ENCODE measurements at places on chromosomes 6 and 20. TPM values are rescaled to one million over a fixed set of nuclear protein-coding genes. Genes with fewer than 3 reads are reported as not detected.

Gene DEFB121
- not detected for total RNA-seq

GRCh38 chr20:61640131-61640870 lies 388.2 kb downstream of the CDH4 start:
- H3K4me1 ChIP-seq: no peaks in the 10 kb centered on the region
- H3K4me3 ChIP-seq: no peak overlapping the region
- no peak overlapping the region for H3K27ac ChIP-seq

Gene WASF1
- total RNA-seq: 7.1 TPM

- H3K4me1 ChIP-seq: no peaks in the 10 kb centered on the region
- peak overlapping the region; percentile 21 for H3K4me3 ChIP-seq
- H3K27me3 ChIP-seq: no peaks in the 10 kb centered on the region
- DNase-seq: peak; percentile 27
Measured at GRCh38 chr20:25987073-25987927, 290.6 kb upstream of the ZNF337 start.

DNA sequence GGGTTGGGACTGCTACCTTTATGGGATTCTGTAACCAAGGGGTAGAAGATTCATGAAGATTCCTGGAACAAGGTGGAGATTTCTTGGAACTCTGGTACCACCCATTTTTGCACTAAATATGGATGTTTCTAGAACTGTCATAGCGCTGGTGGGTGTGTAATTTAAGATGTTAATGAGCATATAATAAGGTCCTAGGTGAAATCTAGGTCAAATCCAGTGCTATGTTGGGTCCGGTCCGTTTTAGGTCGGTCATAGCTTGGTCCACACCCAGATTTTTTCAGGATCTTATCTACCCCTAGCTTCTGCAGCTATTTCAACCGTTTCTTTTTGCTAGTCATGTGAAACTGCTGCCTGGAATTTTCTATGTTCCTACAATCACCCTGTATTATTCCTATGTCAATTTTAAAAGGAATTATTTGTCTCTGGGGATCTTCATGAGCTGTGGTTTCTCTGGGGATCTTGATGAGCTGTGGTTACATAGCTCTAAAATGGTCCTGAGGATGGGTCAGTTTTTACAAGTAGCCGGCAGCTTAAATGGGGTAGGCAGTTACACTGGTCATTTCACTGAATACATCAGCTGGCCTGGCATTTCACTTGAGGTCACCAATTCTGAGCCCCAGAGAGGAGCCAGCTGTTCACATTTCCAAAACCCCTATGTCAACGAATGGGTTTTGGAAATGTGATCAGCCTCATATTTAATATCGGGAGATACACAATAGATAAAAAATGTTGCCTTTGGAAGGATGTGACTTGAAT lies 652.3 kb upstream of the FLRT3 start:
- H3K27ac ChIP-seq: no peak overlapping the region
- peaks cover 19% of the 10 kb centered on the region for H3K4me1 ChIP-seq
- H3K27me3 ChIP-seq: no peaks in the 10 kb centered on the region

GRCh38 chr6:45933855-45934254 lies 81.8 kb downstream of the CLIC5 start:
- H3K36me3 ChIP-seq: no peaks in the 10 kb centered on the region
- no peaks in the 10 kb centered on the region for H3K27me3 ChIP-seq
- H3K27ac ChIP-seq: no peak overlapping the region
- H3K4me3 ChIP-seq: no peak overlapping the region

- peaks cover 7% of the 10 kb centered on the region for H3K4me1 ChIP-seq
- no peak overlapping the region for H3K4me3 ChIP-seq
- DNase-seq: no peak
Measured at GRCh38 chr6:30830438-30830837, 53.9 kb upstream of the DDR1 start.

GRCh38 chr20:37992802-37993409 lies 40.4 kb downstream of the TTI1 start:
- peaks cover 20% of the 10 kb centered on the region for H3K36me3 ChIP-seq
- H3K4me3 ChIP-seq: no peak overlapping the region
- peaks cover 6% of the 10 kb centered on the region for H3K4me1 ChIP-seq
- peak overlapping the region; percentile 39 for H3K27ac ChIP-seq
- H3K27me3 ChIP-seq: no peaks in the 10 kb centered on the region

Gene C20orf144
- not detected for total RNA-seq

Gene THBS2
- 25.5 TPM for total RNA-seq

DNA sequence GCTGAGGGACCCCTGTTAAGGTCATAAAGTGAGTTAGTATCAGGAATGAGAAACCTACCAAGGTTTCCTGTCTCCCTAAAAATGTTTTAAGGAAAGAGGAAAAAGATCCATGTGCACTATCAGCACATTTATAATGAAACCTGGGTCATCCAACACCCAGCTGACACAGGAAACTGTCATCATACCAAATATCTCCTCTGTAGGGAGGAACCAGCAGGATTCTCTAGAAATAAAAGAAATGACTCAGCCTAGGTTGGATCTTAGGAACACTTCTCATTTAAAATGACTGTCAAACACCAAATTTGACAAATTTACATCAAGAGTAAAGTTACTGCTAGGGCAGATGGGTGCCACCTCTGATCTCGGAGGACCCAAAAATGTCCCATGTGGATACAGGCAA lies 21.7 kb downstream of the GFOD1 start:
- no peak overlapping the region for H3K4me3 ChIP-seq
- no peak for DNase-seq
- no peaks in the 10 kb centered on the region for H3K36me3 ChIP-seq
- H3K4me1 ChIP-seq: peaks cover 30% of the 10 kb centered on the region

Gene SNAP91
- 3.8 TPM for total RNA-seq

GRCh38 chr6:3176562-3177355 lies 19.4 kb upstream of the TUBB2A start:
- H3K4me1 ChIP-seq: no peaks in the 10 kb centered on the region
- no peaks in the 10 kb centered on the region for H3K36me3 ChIP-seq
- H3K4me3 ChIP-seq: no peak overlapping the region
- no peak for DNase-seq
- H3K27ac ChIP-seq: no peak overlapping the region

Gene HLA-G
- total RNA-seq: not detected

DNA sequence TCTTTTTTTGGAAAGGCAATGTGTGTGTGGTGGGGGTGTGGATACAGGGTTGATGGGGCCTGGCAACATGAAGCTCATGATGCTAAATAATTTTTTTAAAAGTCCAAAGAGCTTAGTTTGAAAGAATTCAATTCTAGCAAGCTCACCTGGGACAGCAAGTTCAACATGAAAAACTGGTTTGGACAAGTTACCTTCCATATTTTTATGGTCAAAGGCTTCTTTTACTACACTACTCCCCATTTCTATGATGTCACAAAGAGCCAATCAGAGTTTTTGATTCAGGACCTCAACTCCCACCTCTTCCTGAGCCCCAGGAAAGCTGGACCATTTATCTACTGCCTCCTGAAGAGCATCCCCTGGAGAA lies 66.1 kb upstream of the CTNNBL1 start:
- DNase-seq: no peak
- no peak overlapping the region for H3K4me3 ChIP-seq
- H3K27me3 ChIP-seq: peaks cover 39% of the 10 kb centered on the region
- no peaks in the 10 kb centered on the region for H3K36me3 ChIP-seq
- H3K4me1 ChIP-seq: no peaks in the 10 kb centered on the region

GRCh38 chr20:41133709-41134361 lies 3.5 kb upstream of the PLCG1 start:
- DNase-seq: peak; percentile 9
- H3K4me3 ChIP-seq: no peak overlapping the region
- no peaks in the 10 kb centered on the region for H3K27me3 ChIP-seq
- no peak overlapping the region for H3K27ac ChIP-seq

- peaks cover 44% of the 10 kb centered on the region for H3K27me3 ChIP-seq
- no peak for DNase-seq
- H3K4me3 ChIP-seq: no peak overlapping the region
- H3K27ac ChIP-seq: no peak overlapping the region
- no peaks in the 10 kb centered on the region for H3K36me3 ChIP-seq
Measured at GRCh38 chr20:43916881-43917371, 2.3 kb downstream of the TOX2 start.

Gene BNIP5
- total RNA-seq: 12.2 TPM

- H3K4me1 ChIP-seq: no peaks in the 10 kb centered on the region
- no peaks in the 10 kb centered on the region for H3K27me3 ChIP-seq
- no peak overlapping the region for H3K27ac ChIP-seq
- no peak for DNase-seq
- H3K36me3 ChIP-seq: no peaks in the 10 kb centered on the region
- H3K4me3 ChIP-seq: no peak overlapping the region
Measured at GRCh38 chr20:52313341-52313963, 121.9 kb upstream of the ZFP64 start.

Gene MEI4
- total RNA-seq: not detected

Gene DAAM2
- 15.7 TPM for total RNA-seq

DNA sequence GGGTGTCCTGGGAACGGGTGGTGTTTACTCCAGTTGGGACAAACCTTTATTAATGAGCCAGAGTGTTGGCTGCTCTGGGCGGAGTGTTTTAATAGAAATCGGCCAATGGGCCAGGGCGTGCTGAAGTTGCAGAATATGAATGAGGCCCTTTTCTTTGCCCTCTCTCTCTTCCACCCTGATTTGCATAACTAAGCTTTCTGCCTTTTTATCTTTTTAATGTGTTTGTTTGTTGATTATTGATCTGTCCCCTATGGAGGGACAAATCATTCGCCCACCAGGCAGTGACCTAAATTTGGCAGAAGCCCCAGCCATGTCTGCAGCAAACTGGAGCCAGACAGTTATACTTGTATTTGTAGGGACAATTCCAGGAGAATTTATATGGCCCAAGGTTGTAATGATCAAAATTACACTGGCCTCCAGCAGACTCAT lies 420.9 kb downstream of the PREX1 start:
- H3K4me3 ChIP-seq: no peak overlapping the region
- H3K36me3 ChIP-seq: no peaks in the 10 kb centered on the region
- H3K27ac ChIP-seq: no peak overlapping the region
- H3K4me1 ChIP-seq: no peaks in the 10 kb centered on the region
- no peak for DNase-seq
- peaks cover 14% of the 10 kb centered on the region for H3K27me3 ChIP-seq

GRCh38 chr6:4805553-4806336 lies 29.5 kb downstream of the CDYL start:
- no peak overlapping the region for H3K27ac ChIP-seq

GRCh38 chr6:31168606-31169005 lies 1.9 kb downstream of the POU5F1 start:
- H3K36me3 ChIP-seq: no peaks in the 10 kb centered on the region
- no peak overlapping the region for H3K4me3 ChIP-seq

Gene PCK1
- 794 TPM for total RNA-seq

GRCh38 chr6:164967102-164967501 lies 342.3 kb downstream of the C6orf118 start:
- no peak overlapping the region for H3K4me3 ChIP-seq
- no peaks in the 10 kb centered on the region for H3K27me3 ChIP-seq
- H3K4me1 ChIP-seq: no peaks in the 10 kb centered on the region
- no peak overlapping the region for H3K27ac ChIP-seq

DNA sequence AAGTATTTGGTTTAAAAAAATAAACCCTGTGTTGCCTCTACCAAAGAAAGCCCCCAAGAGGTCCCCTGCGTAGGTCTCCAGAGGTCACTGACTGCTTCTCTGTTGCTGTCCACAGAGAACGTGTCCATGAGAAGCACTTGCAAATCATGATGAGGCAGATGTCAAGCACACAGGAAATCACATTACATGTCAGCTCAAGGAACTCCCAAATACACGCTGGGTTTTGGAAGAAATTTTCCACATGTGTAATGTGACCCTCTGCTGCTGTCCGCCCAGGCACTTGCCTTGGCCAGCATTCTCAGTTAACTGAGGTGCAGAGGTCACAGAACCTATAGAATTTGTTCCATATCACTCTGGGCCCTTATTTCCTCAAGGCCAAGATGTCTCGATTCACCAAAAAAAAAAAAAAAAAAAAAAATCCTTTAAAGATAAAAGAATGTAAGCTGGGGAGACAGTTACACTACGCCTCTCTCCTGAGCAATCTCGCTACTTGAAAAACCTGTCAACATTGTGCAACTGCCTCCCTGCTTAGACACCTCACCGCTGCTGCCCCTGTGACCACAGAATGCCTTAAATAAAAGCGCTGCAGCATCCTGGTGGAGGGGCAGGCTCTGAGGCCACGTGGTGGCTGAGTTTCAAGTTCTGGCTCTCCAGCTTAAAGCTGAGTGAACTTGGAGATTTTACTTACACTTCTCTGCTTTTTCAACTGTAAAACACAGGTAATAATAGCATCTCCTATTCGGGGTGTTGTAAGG lies 42.3 kb downstream of the SLC22A23 start:
- no peak for DNase-seq
- no peak overlapping the region for H3K4me3 ChIP-seq
- no peak overlapping the region for H3K27ac ChIP-seq
- H3K36me3 ChIP-seq: no peaks in the 10 kb centered on the region

GRCh38 chr20:35600176-35600992 lies 15.2 kb upstream of the SPAG4 start:
- no peak for DNase-seq
- no peaks in the 10 kb centered on the region for H3K36me3 ChIP-seq
- peaks cover 19% of the 10 kb centered on the region for H3K27me3 ChIP-seq
- peaks cover 15% of the 10 kb centered on the region for H3K4me1 ChIP-seq

- no peaks in the 10 kb centered on the region for H3K4me1 ChIP-seq
- H3K27me3 ChIP-seq: peaks cover 39% of the 10 kb centered on the region
- no peaks in the 10 kb centered on the region for H3K36me3 ChIP-seq
- H3K27ac ChIP-seq: no peak overlapping the region
- DNase-seq: no peak
Measured at GRCh38 chr20:58511364-58511763, 3.8 kb downstream of the APCDD1L start.

Gene KHDC1L
- not detected for total RNA-seq

GRCh38 chr20:53930651-53931504 lies 139.5 kb downstream of the BCAS1 start:
- H3K4me1 ChIP-seq: peaks cover 25% of the 10 kb centered on the region
- H3K36me3 ChIP-seq: no peaks in the 10 kb centered on the region
- H3K4me3 ChIP-seq: no peak overlapping the region

DNA sequence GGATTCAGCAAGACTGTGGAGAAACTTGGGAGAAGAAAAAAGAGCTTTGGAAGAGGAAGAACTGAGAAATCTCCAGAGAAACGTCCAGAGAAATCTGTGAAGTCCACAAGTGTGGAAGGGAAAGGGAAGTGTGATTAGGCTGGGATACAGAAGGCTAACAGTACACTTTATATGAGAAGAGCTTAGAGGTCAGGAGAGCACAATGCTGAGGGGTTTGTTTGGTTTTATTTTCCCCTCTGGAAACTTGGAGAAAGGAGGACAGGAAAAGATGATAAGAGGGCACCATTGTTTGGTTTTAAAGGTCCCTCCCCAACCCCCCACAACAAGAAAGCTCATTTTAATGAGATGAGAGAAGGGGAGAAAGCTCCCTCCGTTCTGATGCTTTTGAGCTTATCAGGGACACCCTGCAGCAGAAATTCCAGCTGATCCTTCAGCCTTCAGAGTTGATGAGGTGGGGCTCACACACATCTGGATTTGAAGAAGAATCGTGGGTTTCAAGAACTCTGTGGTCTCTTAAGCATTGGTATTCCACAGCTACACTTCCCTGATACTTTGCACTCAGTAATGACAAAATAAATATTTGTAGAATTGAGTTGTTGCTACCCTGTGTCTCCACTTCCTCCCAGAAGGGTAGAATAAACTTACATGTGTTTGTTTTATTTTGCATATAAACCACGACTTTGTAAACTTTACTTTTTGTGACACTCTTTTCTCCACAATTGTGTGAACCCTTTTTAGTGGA lies 1.9 kb downstream of the NT5E start:
- no peak overlapping the region for H3K4me3 ChIP-seq
- no peak for DNase-seq
- H3K27me3 ChIP-seq: peaks cover 14% of the 10 kb centered on the region
- H3K36me3 ChIP-seq: no peaks in the 10 kb centered on the region

Data from transverse colon (tissue), 4 donors.